D721Med (cell line): ENCODE measurements at places on chromosomes 11 and 22.

DNA sequence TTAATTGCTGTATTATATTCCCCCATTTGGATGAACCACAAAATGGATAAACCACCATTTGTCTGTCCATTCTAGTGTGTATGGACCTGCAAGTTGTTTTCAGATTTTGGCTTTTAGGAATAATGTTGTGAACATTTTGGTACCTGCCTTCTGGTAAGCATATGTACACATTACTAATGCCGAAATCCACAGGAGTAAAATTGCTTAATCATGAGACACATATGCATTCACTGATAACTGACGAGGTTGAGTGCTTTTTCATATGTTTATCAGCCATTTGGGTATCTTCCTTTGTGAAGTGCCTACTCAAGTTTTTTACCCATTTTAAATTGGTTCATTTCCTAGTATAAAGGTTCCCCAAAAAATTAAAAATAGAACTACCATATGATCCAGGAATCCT lies 34.2 kb downstream of the OSBP2 start:
- DNase-seq = no peak

GRCh38 chr11:16505481-16505880 lies 149.1 kb upstream of the SOX6 start:
- DNase-seq = no peak

DNA sequence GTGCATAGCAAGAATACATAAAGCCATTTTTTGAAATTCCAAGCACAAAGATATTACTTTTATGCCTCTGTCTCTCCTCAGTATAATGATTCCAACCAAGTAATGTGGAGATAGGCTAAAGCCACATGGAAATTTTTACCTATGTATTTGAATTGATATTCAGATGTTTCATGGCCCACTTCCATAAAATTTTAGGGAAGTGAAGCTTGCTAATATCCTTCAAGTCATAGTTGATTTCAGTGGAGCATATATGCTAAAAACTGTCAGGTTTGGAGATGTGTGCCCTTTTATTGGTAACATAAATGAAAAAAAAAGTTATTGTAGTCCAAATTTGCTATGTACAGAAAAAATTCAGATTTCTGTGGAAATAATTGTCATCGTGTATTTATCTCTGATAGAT lies 12.3 kb downstream of the MS4A4E start:
- DNase-seq = no peak

DNA sequence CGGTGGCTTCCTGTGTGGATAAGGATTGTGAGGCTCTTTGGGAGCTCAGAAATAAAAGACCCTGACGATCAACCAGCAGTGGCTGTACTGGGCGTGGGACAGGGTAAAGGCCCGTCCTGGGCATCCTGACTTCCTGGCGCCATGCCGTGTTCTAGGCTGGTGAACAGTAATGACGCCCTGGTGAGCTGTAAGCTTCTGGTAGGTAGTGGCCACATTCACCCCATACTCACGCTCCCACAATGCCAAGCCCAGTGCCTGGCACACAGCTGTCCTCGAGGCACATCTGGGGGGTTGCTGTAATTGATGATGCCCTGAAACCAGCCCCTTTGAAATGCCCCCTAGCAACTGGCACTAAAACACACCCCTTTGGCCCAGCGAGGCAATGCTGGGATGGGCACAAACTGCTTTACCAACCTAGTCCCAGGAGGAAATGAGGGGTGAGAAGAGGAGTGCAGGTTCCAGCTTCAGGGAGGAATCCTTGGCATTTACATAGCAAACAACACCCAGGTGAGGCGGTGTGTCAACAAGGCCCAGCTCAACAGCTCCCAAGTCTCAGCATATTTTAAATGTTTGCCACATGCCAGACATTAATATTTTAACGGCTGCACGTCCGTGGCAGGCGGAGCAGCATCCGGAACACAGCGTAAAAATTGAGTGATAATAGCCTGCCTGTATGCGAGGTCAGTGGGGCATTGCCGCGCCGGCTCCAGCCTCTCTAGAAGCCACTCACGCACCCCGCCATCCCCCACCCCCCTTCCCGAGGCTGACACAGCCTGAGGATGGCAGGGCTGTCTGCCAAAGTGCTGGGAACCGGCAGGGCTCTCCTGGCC lies 79.3 kb downstream of the DSCAML1 start:
- DNase-seq = no peak

DNA sequence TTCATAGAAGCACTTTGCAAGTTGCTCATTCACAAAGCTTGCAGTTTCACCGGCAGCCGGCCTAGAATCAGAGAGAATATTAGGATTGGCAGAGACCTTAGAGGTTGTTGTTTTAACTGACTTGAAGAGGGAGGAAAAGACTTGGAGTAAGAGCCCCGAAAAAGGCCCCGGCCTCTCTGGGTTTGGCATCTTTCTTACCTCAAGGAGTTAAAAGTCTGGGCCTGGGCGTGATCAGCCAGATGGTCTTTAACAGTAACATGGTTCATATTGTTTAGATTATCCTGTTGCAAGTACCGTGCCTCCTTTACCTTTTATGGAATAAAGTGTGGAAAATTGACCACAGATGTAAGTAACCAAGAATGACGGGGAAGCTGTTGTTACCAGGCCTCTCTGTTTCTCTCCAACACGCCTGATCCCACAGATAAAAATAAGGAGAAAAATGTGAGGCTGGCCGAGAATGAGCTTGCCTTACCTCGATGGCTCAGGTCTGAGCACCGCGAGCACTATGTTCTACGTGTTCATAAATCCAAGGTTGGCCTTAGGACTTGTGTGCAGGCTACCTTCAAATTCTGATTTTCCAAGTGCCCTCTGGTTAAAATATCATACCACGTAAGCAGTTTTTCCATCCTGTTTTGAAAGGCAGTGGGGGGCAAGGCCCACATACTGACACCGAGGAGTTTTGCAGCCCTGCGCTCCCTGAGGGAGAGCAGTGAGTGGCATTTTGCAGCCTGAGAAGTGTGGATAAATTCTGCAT lies 56.4 kb downstream of the PARVA start:
- no peak for DNase-seq

DNA sequence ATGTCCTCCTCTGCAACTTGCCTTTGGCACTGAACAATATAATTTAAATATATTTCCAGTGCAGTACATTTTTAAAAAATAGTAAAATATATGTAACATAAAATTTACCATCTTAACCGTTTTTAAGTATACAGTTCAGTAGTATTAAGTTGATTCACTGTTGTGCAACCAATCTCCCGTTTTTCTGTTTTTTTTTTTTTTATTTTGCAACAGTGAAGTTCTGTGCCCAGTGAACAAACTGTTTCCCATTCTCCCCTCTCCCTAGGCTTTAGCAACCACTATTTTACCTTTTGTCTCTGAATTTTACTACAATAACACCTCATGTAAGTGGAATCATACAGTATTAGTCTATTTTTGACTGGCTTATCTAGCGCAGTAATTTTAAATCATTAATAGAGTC lies 13.8 kb downstream of the PRRG4 start:
- no peak for DNase-seq

GRCh38 chr11:617199-617911 lies 1.6 kb upstream of the IRF7 start:
- DNase-seq = no peak

DNA sequence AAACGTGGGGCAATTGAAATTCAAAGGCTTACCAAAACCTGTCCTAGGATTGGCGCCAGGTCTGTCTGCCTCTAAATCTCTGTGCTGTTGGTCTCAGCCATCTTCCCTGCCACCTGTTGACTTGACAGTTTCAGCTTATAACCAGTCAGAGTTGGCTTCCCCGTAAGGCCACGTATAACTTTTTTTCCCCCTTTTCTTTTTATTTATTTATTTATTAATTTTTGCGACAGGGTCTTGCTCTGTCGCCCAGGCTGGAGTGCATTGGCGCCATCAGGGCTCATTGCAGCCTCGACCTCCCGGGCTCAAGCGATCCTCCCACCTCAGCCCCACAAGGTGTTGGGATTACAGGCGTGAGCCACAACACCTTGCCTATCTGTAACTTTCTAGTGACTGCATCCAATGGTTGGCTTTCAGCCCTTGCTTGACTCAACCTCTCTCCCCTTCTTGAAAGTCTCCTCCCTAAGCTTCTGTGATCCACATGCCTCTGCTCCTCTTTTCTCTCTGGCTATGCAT lies 1.4 kb upstream of the SYVN1 start:
- DNase-seq = no peak

- DNase-seq = no peak
These were observed 24.6 kb upstream of the TESMIN start for GRCh38 chr11:68775951-68776388.

DNA sequence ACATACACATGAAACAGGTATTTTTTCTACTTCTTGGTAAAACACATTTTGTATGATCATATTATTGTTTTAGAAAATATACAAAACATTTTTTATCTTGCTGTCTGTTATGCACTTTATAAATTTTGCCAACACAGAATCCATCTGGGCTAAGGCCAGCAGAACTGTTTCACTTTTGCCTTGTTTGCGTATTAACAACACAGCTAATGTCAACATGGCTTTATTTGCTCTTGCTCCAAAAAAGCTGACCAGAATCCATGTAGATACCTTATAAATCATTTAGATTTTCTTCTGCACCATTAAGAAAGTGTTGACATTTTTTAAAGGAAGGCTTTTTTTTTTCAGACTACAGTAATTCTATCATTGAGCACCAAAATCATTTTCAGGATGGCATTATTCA lies 58.1 kb upstream of the PGR start:
- DNase-seq = no peak

DNA sequence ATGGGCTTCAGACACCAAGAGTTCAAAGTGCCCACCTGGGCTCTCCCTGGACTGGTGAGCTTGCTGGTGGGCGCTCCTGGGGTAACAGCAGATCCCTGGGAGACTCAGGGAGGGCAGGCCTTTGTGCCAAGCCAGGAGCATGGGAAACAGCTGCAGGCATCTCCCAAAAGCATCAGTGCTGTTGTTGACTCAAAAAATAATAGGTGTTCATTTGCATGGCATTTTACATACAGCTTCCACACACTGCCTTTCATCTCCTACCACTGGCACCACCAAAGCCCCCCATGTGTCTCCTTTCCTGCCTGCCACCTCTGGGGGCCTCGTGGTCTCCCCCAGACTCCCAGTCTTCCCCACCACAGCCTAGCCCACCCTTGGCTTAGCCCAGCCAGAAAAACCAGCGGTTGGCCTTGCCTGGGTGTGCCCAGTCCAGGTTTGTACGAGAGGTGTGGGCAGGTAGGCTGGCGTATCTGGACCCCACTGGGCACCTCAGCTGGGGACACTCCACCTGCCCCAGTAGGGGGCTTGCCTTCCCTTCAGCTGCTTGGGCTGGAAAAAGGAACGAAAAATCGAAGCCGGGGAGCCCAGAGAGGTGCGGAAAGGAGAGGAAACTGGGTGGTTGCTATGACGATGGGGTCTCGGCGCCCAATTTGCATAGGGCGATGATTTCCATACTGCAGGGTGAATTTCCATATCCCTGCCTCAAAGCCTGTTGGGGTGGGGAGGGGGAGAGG lies 15.0 kb downstream of the POU2F3 start:
- no peak for DNase-seq

DNA sequence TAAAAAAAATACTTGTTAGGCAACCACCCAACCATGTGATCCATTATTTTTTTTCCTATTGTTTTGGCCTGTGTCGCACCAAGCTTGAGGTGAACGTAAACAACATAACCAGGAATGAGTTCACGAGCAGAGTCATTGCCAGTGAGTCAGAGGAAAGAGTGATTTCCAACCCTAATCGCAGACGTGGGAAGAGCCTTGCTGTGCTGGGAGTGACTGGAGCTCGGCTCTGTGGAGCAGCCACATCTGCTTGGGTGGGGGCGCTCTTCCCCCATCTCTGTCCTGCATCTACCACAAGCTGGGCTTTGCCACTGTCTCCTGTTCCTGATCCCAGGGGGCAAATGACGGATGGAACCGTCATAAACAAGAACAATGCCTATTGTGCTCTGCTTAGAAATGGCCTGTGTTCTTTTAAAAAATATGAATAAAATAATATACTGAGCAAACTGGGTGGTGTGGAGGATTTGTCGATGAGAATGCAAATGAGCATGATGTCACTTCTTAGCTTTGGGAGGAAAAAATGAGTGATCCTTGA lies 210.0 kb downstream of the KIRREL3 start:
- no peak for DNase-seq

DNA sequence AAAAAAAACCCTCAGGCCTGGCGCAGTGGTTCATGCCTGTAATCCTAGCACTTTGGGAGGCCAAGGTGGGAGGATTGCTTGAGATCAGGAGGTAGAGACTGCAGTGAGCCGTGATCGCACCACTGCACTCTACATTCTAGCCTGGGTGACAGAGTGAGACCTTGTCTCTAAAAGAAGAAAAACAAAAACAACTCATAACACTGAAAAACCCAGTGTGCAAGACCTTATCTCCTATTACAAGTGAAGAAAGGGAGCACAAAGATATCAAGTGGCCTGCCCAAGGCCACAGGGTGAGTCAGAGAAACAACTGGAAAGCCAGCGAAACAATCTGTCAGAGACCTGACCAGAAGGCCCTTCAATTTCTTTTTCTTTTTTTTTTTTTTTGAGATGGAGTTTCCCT lies 2.5 kb downstream of the TXN2 start:
- no peak for DNase-seq

- no peak for DNase-seq
These were observed 5.3 kb upstream of the ATP5MG start for GRCh38 chr11:118396097-118396501.

DNA sequence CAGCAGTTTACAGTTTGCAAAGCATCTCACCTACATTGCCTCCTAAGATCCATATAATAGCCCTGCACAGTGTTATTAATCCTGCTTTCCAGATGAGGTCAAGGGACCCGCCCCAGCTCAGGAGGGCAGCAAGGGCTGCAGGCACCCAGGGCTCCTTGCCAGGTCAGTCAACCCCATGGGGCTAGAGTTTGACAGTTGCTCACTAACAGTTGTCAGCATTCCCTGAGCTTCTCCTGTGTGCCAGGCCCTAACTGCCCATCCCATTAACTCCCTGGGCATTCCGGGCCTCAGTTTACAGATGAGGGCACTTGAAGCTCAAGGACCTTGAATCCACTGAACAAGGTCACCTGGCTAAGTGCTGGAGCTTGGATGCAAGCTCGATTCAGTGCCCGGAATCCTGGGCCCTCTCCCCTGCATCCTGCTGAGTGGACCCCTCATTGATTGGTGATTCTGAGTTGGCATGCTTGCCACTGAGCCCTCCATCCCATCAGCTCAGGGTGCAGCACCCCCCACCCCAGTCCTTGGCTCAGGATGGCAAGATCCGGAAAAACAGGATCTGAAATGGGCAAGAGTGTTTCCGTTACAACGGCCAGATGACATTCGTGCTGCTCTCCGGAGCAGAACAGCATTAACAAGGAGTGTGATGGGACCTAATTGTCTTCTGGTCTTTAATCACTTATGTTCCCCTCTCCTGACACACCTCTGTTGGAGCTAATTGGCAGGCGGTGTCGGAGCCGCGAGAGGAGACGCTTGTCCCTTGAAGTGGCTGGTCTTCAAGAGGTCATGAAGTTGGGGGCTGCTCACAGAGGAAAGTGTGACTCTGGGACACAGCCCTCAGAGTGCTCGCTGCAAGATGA lies 87.4 kb upstream of the SHISAL1 start:
- DNase-seq = no peak

- no peak for DNase-seq
These were observed 46.8 kb downstream of the PLAAT5 start for GRCh38 chr11:63444160-63444559.

DNA sequence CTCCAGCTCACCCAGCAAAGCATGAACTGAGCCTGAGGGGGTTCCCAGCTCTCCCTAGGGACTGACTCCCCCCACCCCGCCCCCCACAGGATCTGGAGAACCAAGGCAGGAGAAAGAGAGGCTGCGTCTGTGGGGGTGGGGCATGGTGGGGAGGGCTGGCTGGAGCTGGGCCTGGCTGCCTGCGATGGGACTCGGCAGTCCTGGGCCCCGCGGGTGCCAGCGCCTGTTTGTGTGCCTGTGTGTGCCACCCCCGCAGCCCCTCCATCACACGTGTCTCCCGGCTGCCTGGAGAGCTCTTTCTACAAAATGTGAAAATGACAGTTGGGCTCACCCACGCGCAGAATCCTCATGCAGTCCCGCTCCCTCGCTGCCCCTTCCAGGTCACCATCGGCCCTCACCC lies 46.8 kb downstream of the CACNA1I start:
- DNase-seq = no peak
